ENCODE measurements at places on chromosomes 16 and 17.

- no peak for DNase-seq
Observed at GRCh38 chr17:56350592-56350991, 197.3 kb downstream of the ANKFN1 start.

- no peak for DNase-seq
Observed at GRCh38 chr16:49890876-49891275, 35.0 kb upstream of the ZNF423 start.

GRCh38 chr16:7688811-7689210, 356.2 kb downstream of the RBFOX1 start:
- DNase-seq = no peak

DNA sequence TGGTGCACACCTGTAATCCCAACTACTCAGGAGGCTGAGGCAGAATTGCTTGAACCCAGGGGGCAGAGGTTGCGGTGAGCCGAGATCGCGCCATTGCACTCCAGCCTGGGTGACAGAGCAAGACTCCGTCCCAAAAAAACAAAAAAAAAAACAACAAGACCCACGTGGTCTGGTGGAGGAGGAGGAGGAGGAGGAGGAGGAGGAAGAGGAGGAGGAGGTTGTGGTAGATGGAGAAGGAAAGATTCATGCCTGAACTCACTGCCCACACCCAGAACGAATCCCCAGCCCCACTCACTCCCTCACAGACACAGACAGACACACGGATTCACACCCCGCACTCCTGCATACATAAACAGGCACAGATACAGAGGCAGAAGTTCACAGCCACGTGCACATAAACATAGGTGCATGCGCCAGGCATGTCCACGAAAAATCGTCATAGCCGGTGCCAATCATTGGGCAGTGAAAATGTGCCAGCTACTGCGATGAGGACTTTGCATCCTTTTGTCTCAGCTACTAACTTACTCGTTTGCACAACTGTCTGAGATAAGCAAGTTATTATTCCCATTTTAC, 138.5 kb downstream of the WSCD1 start:
- no peak for DNase-seq

DNA sequence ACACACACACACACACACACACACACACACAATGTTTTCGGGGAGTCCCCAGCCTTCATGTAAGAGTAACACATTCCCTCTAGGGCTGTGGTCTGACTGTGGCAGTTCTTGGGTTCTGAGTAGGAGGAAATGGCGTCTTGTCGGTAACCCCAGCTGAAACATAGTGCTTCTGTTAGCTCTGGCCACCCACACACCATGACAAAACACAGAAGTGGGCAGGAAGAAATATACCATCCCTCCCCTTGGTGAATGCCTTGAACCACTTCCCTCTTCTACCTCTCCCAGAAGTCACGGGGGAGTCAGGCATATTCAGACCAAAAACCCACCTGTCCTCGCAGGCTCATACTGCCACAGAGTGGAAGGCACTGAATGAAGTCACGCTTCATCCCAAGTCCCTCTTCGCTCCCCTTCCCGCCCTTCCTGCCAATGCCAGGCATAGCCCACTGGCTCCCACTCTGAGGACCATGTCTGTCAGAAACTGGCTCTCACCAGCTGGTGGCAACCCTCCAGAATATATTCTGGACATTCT, 11.5 kb downstream of the SLC35B1 start:
- DNase-seq = no peak

- DNase-seq = no peak
Observed at GRCh38 chr17:73325527-73325842, 13.7 kb upstream of the CDC42EP4 start.

GRCh38 chr16:53456625-53457024, 22.4 kb downstream of the RBL2 start:
- no peak for DNase-seq

DNA sequence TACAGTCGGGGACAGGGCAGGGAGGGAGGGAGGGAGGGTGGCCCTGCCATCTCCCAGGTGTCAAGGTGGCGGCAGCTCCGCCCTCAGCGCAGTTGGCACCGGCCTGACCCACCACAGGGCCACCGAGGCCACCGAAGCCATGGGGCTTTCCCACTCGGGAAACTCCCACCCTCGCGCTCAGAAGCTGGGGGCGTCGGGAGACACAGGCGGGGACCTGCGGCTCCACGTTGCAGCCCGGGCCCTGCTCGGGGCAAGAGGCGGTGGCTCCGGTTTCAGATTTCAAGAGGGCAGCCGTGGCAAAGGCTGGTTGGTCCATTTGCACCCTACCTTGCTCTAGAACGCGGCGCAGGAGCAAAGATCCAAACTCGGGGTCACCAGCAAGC, 544 bp downstream of the CYB561 start:
- no peak for DNase-seq

- DNase-seq = no peak
Observed at GRCh38 chr17:18374216-18374615, 3.4 kb upstream of the EVPLL start.

- DNase-seq = no peak
Observed at GRCh38 chr17:44375196-44376017, 11.8 kb upstream of the FAM171A2 start.

DNA sequence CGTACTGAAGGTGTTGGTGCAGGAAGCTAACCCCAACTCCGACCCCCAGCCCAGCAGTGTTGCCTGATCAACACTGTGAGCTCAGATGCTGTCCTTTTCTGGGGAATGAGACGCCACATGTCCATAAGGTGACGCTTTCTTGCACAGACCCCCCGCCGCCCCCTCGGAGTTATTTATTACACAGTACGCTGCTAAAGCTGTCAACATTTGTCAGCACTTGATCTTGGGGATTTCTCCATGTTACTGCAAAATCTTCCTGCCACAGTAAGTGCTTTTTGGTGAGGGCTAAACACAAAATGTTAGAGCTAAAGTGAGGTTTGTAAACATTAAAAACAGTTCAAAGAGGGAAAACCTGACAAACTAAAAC, 15.9 kb downstream of the CMTM3 start:
- DNase-seq = no peak

- no peak for DNase-seq
Observed at GRCh38 chr17:20083156-20083859, 74.1 kb downstream of the SPECC1 start.

- no peak for DNase-seq
Observed at GRCh38 chr16:17241264-17241835, 229.4 kb downstream of the XYLT1 start.

GRCh38 chr17:42895185-42895555, 5.4 kb upstream of the G6PC1 start:
- DNase-seq = no peak

Data from left forelimb (tissue), 1 donor.